ENCODE measurements at places on chromosomes 3 and 15. TPM values are rescaled to one million over a fixed set of nuclear protein-coding genes. Genes with fewer than 3 reads are reported as not detected.
A peak's percentile ranks its signal among the peaks of the same experiment; 100 is the strongest.

ALDH1L1 gene
- not detected for total RNA-seq

GAP43 gene
- total RNA-seq, result not detected

LINGO1 gene
- total RNA-seq, result not detected

IGSF11 gene
- not detected for total RNA-seq

RLBP1 gene
- total RNA-seq, result not detected

TPRG1 gene
- total RNA-seq, result 25.9 TPM

GNB4 gene
- total RNA-seq, result 11.8 TPM

LRTM1 gene
- not detected for total RNA-seq

DNA sequence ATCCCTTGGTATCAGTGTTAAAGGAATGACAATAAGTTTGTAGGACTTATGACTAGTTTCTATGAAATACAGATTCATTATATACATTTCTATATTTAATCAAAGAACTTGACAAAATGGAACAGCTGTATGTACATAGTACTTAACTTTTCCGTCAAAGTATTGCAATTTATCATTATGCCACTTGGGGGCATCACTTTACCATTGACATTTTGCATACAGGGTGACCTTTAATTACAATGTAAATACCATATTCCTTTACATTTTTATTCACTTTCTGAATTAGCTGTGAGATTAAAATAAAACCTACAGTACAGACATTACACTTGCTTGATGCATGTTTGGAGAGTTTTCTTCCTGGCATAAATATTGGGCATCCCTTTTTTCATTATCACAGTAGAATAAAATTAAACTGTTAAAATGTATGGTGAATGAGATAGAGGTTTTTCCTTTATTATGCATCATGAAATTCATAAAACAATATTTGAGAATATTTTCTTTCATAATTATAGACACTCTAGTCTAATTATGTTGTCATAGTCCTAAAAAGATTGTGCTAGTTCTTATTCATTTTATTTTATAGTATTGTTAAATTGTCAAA, 6.9 kb downstream of the NEK11 start:
- peaks cover 11% of the 10 kb centered on the region for H3K27me3 ChIP-seq
- no peaks in the 10 kb centered on the region for H3K36me3 ChIP-seq
- no peaks in the 10 kb centered on the region for H3K4me1 ChIP-seq
- DNase-seq, result peak; percentile 86
- H3K4me3 ChIP-seq, result no peak overlapping the region

DNA sequence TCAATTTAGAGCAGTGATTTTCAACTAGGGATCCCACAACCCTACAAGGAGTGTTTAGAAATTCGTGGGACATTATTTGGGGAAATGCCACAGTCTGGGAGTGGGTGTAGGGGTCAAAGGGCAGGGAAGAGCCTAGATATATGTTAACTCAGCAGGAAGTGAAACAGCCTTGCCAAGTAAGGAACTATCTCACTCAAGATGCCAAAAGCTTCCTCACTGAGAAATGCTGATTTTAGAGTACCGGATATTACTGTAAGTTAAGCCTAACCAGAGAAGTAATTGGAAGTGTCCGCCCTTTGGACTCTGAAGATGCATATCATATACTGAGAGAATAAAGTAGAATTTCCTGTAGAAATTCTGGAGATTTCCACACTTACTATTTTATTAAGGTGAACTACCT, 158.6 kb downstream of the BBX start:
- H3K27me3 ChIP-seq, result no peaks in the 10 kb centered on the region
- no peak overlapping the region for H3K4me3 ChIP-seq
- DNase-seq, result no peak

DNA sequence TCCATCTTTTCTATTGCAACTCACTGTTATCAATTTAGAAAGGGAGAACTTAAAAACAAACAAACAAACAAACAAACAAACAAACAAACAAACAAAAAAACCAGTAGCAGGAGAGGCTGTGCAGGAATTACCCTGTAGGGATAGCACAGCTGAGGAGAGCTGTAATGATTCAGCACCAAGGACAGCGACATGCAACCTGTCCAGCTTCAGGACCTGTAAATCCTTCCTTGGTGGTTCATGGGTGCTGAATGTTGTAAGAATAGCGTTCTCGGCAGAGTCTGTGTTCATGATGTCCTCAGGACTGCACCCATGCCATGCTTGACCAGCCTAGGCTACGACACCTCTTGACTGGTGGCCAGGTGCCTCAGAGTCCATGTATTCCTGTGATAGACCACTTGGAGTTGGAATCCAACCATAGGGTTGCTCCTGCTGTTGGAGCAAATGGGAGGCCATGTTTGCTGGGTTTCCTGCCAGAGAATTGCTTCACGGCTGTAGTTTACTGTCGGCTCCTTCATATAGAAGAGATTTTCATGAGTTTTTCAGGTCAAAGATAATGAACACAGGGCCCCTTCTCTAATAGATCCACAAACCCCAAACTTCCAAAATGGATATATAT, 65.9 kb downstream of the CACNA2D3 start:
- H3K4me3 ChIP-seq, result no peak overlapping the region
- H3K36me3 ChIP-seq, result no peaks in the 10 kb centered on the region
- DNase-seq, result peak; percentile 80
- H3K4me1 ChIP-seq, result no peaks in the 10 kb centered on the region

- H3K4me3 ChIP-seq, result peak overlapping the region; percentile 35
- H3K27me3 ChIP-seq, result peaks cover 21% of the 10 kb centered on the region
- H3K27ac ChIP-seq, result no peak overlapping the region
- peaks cover 30% of the 10 kb centered on the region for H3K36me3 ChIP-seq
Measured at GRCh38 chr15:75348562-75349350, 1.9 kb downstream of the NEIL1 start.

DNA sequence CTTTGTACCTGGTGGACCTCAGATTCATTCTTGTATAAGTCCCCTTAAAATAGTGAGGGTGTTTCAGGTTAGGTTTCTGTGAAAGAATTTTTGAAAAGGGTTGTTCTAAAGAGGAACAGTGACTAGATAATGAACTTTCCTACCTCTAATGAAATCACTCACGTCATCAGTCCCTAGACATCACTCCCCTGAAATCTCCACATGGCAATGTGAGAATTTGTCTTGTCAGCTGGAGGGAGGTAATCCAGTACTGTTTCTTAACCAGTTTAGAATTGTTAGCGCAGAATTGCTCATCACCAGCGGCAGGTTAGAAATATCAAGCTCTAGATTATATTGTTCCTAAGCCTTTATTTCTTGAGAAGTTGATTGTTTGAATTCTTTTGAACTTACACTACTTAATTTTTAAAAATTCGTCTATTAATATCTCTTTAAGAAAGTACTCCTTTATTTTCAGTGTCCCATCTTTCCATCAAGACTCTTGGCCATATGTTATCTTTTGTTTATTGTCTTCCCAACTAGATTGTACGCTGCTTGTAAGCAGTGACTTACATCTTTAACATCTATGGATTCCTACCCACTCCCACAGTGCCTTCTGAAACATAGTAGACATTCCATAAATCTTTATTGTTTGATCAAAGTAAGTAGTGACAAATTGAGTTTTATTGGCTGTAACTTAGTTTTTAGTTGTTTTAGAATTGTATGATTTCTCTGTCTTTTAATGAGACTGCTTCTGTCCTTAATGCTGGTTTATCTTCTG, 52.8 kb downstream of the RASA2 start:
- peaks cover 24% of the 10 kb centered on the region for H3K4me1 ChIP-seq
- H3K4me3 ChIP-seq, result no peak overlapping the region
- H3K27ac ChIP-seq, result no peak overlapping the region

GRCh38 chr15:79474252-79474651, 42.1 kb downstream of the MINAR1 start:
- no peak overlapping the region for H3K4me3 ChIP-seq
- H3K27me3 ChIP-seq, result peaks cover 5% of the 10 kb centered on the region
- no peaks in the 10 kb centered on the region for H3K4me1 ChIP-seq
- DNase-seq, result no peak
- H3K27ac ChIP-seq, result no peak overlapping the region
- no peaks in the 10 kb centered on the region for H3K36me3 ChIP-seq

DNA sequence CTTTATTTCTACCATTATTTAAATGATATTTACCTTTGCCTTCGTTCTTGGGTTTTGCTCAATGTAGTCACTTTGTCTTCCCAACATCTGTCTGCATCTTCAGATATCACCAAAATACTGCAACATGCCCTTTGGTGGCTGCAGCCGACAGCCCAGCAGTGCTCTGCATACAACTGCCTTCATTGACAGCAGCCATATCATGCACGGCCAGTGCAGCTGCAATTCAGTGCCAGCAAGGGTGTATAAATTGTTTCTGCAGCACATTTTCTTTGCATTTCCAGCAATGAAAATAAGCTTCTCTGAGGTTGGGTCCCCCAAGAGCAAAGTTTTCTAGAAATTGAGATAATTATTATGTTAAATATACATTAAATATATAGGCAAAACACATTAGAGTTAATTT, 6.0 kb upstream of the PLSCR5 start:
- H3K27me3 ChIP-seq, result peaks cover 2% of the 10 kb centered on the region
- no peaks in the 10 kb centered on the region for H3K36me3 ChIP-seq
- H3K4me1 ChIP-seq, result no peaks in the 10 kb centered on the region
- no peak overlapping the region for H3K4me3 ChIP-seq

DNA sequence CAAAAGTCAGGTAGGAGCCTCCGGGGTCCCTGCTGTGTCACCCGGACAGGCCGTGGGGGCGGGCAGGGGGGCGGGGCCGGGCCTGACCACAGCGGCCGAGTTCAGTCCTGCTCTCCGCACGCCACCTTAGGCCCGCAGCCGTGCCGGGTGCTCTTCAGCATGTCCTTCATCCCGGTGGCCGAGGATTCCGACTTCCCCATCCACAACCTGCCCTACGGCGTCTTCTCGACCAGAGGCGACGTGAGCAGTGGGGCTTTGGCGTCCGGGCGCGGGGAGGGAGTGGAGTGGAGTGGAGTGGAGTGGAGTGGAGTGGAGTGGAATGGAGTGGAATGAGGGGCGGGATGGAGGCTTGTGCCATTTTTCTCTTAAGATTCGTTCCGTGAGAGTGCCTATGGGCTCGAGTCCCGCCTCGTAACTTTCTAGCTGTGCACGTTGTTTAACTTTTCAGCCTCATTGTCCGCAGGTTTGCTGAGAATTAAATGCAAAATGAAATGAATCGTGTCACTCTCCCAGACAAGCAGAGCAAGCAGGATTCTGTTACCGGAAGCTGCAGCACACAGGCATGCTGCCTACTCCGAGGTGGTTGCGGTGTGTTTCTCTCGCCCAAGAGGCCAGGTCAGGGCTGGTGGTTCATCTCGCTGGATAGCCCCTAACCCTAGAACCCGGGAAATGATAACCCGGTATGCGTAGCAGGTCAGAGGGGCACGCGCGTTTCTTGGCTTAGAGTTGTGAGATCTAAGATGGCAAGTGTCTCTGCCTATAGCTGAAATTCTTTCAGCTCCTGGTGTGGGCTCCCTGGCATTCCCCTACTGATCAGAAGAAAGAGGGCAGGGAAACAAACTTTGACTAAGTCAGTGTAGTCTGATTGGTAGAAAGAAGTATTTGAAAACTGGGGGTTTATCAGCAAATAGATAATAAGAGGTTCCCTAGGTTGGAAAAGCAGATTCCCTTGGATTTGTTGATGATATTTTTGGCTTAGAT, at the start of gene FAH:
TSS of gene FAH (plus strand) at position 104 of the 981 bp plus-strand sequence. CDS start at position 160, 56 bp downstream.
- H3K27ac ChIP-seq, result peak within 1 kb of the TSS; percentile 97
- peak; percentile 87 for DNase-seq
- H3K36me3 ChIP-seq, result peaks cover 26% of the 10 kb centered on the region
- peaks cover 5% of the 10 kb centered on the region for H3K27me3 ChIP-seq

DNA sequence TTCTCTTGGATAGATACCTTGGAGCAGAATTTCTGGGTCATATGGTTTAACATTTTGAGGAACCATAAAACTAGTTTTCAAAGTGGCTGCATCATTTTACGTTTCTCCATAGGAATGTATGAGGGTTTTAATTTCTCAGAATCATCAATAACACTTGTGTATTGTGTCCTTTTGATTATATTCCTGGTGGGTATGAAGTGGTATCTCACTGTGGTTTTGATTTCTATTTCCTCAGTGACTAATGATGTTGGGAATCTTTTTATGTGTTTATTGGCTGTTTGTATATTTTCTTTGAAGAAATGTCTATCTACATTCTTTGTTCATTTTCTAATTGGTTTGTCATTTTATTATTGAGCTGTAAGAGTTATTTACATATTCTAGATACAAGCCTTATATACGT, 28.8 kb downstream of the CDIN1 start:
- no peak overlapping the region for H3K27ac ChIP-seq
- H3K36me3 ChIP-seq, result no peaks in the 10 kb centered on the region
- no peaks in the 10 kb centered on the region for H3K4me1 ChIP-seq
- H3K27me3 ChIP-seq, result no peaks in the 10 kb centered on the region
- DNase-seq, result no peak
- no peak overlapping the region for H3K4me3 ChIP-seq

- no peaks in the 10 kb centered on the region for H3K4me1 ChIP-seq
- no peak overlapping the region for H3K4me3 ChIP-seq
- H3K27ac ChIP-seq, result no peak overlapping the region
- H3K27me3 ChIP-seq, result no peaks in the 10 kb centered on the region
- no peaks in the 10 kb centered on the region for H3K36me3 ChIP-seq
Measured at GRCh38 chr15:88139936-88140335, 116.6 kb downstream of the NTRK3 start.

DNA sequence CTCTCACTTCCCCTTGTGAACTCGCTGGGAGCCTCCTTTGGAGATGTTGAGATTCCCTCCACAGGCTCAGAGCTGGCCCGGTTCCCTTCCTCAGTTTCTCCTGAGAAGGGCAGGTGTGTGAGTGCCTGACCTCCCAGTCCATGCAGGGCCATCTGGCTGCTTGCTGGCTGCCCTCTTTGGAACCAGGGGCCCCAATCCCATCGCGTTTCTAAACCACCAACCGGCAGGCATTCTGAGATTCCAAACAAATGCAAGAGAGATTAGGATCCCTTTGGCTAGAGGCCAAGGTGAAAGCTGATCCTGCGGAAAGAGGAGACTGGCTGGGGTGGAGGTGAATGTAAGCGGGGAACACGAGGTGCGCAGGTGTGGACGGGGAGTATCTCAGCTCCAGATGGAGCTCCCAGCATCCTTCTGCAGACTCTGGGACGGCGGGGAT, 2.9 kb upstream of the PRRT3 start:
- no peaks in the 10 kb centered on the region for H3K27me3 ChIP-seq
- no peak overlapping the region for H3K27ac ChIP-seq
- peaks cover 12% of the 10 kb centered on the region for H3K4me1 ChIP-seq
- H3K36me3 ChIP-seq, result peaks cover 2% of the 10 kb centered on the region
- DNase-seq, result no peak
- no peak overlapping the region for H3K4me3 ChIP-seq

GRCh38 chr15:91593067-91593466, 260.4 kb upstream of the SLCO3A1 start:
- H3K4me1 ChIP-seq, result peaks cover 3% of the 10 kb centered on the region
- no peaks in the 10 kb centered on the region for H3K36me3 ChIP-seq
- H3K4me3 ChIP-seq, result no peak overlapping the region
- peaks cover 30% of the 10 kb centered on the region for H3K27me3 ChIP-seq
- H3K27ac ChIP-seq, result no peak overlapping the region
